ENCODE measurements at places on chromosomes 7 and 10.

GRCh38 chr10:114343623-114344505 is 60.4 kb downstream of the AFAP1L2 start:
- no peak for DNase-seq

- DNase-seq = no peak
Measured at GRCh38 chr10:33125522-33126517, 167.8 kb upstream of the ITGB1 start.

DNA sequence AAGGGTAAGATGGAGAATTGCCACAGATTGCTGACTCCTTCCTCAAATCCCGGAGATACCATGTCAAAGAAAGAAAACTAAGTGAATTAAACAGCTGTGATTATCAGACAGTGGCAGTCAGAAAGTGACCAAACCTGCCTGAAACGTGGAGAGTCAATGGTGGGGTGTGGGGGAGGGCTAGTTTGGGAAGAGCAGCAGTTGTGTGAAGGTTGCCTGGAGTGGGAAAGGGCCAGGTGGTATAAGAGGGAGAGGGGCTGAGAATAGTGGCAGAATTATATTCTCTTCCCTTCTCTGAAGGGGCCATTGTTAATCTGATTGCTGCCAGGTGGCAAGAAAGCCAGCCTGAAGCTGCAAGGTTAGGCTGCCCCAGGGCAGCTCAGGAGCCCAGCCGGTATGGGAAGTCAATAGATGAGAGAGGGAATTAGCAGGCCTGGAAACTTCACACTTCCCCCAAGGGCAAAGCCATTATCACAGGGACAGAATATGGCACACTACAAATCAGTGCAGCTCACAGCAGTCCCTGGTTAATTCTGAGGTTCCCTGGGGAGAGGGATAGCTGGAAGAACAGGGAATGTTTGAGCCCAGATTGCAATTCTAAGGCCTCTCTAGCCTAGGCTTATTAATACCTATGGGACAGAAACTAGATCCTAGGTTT is 83.9 kb upstream of the ITGB1 start:
- no peak for DNase-seq

GRCh38 chr7:87853237-87853864 is 22.8 kb downstream of the SLC25A40 start:
- no peak for DNase-seq

- DNase-seq = no peak
Measured at GRCh38 chr10:114271075-114271778, 32.2 kb downstream of the VWA2 start.

- DNase-seq = no peak
Measured at GRCh38 chr7:156464339-156464738, 176.2 kb upstream of the RNF32 start.

- DNase-seq = no peak
Measured at GRCh38 chr10:17904564-17904963, 47.2 kb upstream of the SLC39A12 start.

GRCh38 chr7:108181073-108181985 is 51.2 kb upstream of the LAMB4 start:
- no peak for DNase-seq

GRCh38 chr10:103833731-103834365 is 21.5 kb downstream of the SH3PXD2A start:
- no peak for DNase-seq

- no peak for DNase-seq
Measured at GRCh38 chr10:26211781-26212444, 4.7 kb upstream of the GAD2 start.

- DNase-seq = no peak
Measured at GRCh38 chr10:110802090-110802489, 69.6 kb upstream of the PDCD4 start.

GRCh38 chr7:117048114-117048866 is 95.0 kb downstream of the ST7 start:
- no peak for DNase-seq

- no peak for DNase-seq
Measured at GRCh38 chr10:29689001-29689400, 54.2 kb upstream of the SVIL start.

DNA sequence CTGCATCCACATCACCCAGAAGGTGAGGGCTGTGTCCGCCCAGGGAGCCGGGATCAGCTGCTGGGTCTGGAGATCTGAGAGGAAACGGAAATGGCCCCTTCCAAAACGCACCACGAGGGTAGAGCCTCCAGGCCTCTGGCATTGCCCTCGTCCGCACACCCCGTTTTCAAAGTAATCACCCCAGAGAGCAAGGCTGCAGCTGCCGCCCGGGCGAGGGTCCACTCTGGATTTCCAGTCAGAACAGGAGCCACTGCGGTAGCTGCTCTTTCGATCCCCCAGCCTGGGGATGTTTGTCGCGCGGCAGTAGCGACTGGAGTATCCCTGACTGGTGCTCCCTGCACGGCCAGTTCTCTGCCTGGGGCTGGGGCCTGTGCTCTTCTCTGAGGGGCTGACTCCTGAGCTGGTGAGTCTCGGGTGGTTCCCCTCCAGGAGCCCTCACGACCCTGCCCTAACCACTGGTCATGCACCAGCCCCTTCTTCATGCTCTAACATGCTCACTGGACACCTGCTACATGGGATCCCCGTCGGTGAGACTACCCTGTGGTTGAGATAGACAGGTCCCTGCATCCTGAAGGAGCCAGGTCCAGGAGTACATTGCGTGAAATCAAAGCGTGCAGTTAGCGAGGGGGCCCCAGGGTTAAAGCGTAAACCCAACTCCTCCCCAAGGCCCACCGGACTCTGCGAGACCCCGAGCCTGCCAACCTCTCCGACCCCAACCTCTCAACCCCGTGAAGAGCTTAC is 99.2 kb downstream of the FOXL3 start:
- no peak for DNase-seq

- DNase-seq = no peak
Measured at GRCh38 chr7:123185756-123186155, 14.0 kb downstream of the SLC13A1 start.

DNA sequence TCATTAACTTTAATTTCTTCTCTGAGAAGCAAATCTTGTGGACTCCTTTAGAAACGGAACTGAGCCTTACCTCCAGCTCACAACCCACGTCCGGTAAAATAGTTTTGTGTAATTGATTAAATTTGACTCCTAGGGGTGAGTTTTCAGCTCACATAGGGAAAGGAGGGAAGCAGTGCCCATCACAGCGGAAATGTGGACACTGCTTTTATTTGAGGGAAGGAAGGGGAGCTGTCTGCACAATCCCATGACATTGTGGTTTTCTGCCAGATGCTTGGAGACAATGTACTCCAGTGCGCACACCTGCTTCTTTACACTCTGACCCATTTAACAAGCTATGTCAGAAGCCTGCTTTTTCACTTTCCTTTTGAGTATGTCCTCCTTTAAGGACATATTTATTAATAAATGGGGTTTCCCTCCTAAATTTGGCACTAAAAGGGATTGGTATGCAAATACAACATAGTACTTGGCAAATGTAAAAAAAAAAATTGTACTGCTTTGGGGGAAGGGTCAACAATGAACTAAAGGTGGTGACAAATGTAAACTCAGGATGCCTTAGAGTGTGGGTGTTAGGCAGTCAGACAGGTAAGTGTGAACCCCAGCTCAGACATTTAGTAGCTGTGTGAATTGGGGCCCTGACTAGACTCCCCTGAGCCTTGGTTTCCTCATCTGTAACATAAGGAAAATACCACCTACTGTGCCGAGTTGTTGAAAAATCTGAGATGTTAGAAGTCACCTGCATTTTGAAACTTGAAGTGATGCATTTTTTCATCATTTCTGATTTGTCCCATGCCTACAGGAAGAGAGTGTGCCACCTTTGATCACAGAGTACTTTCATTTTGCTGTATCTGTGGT is 90.2 kb upstream of the KLF6 start:
- no peak for DNase-seq

GRCh38 chr7:91050677-91051076 is 213.6 kb upstream of the FZD1 start:
- DNase-seq = no peak

GRCh38 chr10:89203237-89203636 is 3.9 kb downstream of the CH25H start:
- DNase-seq = no peak

- no peak for DNase-seq
Measured at GRCh38 chr10:132940791-132941465, 1.4 kb downstream of the CFAP46 start.

DNA sequence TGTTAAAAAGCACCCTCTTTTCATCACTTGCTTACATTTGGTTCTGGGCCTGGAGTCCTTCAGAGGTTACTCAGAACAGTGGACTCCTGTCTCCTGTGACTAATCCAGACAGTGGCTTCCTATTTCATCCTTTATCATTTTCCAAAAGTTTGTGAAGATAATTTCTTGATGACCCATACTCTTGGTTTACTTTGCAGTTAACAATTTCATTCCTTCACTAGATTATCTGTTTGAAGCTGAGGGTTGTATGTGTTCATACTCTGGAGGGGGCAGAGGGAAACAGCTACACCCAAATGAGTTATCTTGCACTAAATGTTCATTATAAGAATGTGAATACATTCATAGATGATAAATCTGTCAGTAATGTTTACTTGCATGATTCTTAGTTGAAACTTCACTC is 124.7 kb downstream of the ZNF248 start:
- no peak for DNase-seq

GRCh38 chr7:8236780-8237407 is 25.1 kb downstream of the ICA1 start:
- no peak for DNase-seq

- no peak for DNase-seq
Measured at GRCh38 chr10:72742092-72742491, 50.1 kb downstream of the MCU start.

DNA sequence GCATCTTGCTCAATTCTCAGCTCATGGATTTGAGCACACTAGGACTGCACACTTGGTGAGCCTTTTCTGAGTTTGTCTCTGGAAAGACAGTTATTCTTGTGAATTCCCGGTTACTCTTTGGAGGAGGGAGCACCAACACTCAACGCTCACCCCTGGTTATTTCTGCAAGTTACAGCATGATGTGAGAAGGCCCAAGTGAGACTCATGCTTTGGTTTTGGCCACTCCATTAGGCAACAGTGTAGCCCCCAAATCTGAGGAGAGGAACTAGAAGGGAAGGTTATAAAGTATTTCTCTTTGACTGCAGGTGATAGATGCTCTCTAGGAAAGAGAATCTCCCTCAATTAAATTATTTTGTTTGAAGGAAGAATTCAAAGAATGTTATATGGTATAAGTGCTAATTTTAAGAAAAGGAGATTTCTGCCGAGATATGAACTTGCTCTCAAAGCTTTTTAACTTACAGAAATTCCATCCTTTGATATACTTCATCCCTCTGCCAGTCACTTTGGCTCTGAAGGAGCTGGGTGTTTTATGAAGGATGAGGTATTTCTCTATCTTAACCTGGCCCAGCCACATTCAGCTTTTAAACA is 183.4 kb downstream of the WNT2 start:
- no peak for DNase-seq

- DNase-seq = no peak
Measured at GRCh38 chr10:31081937-31082840, 50.5 kb upstream of the ZNF438 start.

GRCh38 chr10:37314350-37314749 is 189.0 kb downstream of the ANKRD30A start:
- no peak for DNase-seq

- no peak for DNase-seq
Measured at GRCh38 chr7:81811956-81812865, 42.4 kb upstream of the HGF start.

- no peak for DNase-seq
Measured at GRCh38 chr10:122954731-122955050, 664 bp upstream of the C10orf88 start.

- no peak for DNase-seq
Measured at GRCh38 chr10:126846959-126847358, 58.3 kb upstream of the DOCK1 start.

DNA sequence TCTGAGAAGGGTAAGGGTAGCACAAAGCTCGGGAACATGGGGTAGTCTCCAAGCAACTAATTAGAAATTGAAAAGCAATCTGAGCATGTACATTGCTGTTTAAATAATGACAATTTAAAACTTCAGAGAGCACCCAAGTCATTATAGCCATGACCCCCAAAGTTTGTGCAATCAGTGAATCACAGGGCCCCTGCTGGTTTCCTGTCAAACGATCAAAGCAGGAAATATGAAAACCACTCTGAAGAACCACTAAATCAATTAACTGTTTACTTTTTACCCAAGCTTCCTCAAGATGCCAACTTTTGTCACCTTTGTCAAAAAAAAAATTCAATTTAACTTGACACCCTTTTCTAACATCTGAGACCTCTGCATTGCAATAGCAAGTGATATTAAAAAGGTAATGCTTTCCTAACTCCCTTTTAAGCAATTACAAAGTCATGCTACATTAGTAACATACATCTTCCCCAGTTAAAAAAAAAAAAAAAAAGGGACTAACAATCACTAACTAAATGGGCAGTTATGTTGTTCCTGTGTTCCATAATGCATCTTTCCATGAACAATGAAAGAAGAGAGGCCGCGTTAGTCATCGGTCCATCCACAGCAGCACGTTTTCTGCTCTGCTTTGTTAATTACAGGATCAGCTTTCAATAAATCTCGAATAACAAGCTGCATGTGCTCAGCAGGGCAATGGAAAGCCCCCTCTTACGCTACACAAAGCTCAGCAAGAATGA is 80.6 kb downstream of the ETV1 start:
- peak; percentile 89 for DNase-seq

DNA sequence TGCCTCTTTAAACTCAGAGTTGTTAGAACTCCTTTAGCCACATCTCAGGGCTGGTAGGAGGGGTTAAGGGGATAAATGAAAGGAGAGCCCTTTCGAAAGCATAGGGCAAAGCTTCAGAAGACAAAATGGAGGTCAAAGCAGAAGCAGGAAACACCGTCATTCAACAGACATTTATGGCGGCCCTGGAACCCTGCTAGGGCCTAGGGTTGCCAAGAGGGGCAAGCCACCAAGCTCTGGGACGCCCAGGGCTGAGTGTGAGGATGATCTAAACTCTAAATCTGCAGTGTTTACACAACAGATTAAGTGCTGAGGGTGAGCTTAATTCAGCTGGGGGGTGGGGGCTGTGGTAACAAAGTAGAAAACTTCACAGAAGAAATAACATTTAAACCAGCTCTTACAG is 79.0 kb upstream of the NFE2L3 start:
- DNase-seq = no peak

DNA sequence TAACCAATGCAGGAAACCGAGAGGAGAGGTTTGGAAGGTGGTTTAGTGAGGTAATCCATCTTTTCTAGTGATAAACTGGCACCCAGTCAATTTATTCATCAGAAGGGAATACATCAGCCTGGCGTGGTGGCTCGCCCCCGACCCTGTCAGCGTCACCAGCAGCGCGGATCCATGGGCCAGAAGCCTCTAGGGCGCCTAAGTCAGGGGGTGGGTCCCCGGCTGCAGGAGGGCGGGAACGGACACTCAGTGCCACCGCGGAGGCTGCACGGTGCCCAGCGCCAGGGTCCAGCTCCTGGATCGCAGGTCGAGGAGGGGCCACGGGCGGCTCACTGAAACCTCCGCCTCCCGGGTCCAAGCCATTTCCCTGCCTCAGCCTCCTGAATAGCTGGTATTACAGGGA is 866 bp upstream of the ANKRD30A start:
- DNase-seq = no peak

DNA sequence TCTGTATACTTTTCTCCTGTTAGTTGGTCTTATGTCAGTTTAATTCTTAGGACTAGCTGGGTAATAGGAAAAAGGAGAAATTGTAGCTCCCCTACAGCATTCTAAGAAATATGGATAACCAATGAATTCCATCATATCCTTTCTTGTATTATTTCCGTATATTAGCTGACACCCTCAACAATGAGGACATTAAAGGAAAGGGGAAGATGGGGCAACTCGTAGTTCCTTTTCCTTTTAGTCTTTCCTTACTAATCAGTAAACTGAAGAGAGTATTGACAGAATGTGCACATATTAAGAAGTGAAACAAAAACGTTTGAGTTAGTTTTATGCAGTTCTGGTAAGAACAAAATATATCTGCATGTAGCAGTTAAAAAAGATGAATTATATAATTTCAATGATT is 35.1 kb upstream of the C10orf67 start:
- no peak for DNase-seq
